PC-9 (cell line): ENCODE measurements at places on chromosomes 3 and 15.

DNA sequence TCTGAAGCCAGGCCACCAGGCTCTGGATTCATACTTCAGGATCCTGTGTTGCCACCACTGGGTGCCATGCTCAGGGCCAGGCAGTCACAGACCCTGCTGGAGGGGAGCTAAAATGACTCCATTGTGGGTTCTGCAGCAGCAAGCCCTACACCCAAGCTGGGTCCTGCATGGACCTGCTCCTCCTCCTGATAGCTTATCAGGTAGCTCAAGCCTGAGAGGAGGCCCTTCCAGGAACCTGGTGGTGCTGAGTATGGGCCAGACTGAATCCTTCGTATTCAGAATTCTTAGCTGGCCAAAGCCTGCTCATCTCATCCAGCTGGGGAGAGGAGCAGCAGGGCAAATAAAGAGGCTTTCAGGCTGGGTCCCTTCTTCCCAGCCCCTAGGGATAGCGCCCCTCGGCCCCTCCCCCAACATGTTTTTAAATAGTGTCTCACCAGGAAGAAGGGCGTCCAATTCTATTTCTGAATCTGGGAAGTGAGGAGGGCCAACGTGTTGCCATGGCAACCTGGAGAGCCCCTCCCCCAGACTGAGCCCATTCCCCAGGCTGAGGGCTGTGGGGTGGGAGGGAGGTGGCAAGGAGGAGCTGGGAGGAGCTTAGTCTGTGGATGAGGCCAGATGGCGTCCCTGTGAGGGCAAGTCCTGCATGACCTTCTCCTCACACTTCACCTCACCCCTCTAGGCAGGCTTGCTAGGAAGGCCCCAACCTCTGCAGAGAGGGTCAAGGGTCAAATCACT, 11.0 kb upstream of the CAMKV start:
- no peak for DNase-seq

GRCh38 chr15:60916032-60916678, 312.9 kb downstream of the RORA start:
- no peak for DNase-seq

- no peak for DNase-seq
These were observed 143.1 kb upstream of the ARRDC4 start for GRCh38 chr15:97817276-97817890.

- no peak for DNase-seq
These were observed 55.4 kb downstream of the EOMES start for GRCh38 chr3:27666708-27667107.

GRCh38 chr3:128170866-128171516, 17.7 kb downstream of the EEFSEC start:
- peak; percentile 69 for DNase-seq

DNA sequence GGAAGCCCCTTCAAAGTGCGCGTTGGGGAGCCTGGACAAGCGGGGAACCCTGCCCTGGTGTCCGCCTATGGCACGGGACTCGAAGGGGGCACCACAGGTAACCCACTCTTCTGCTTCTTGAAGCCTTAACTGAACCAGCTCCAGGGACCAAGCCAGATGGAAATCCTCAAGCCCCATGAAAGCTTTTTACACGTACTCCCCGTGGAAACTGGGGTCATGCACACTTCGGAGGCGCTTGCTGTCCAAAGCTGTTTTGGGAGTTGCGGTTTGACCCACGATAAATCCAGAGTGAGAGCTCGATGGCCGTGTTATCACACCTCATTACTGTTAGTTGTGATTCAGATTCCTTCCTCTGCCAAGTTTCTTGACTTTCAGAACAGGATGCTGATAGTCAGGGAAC, 47.5 kb downstream of the DNASE1L3 start:
- no peak for DNase-seq

DNA sequence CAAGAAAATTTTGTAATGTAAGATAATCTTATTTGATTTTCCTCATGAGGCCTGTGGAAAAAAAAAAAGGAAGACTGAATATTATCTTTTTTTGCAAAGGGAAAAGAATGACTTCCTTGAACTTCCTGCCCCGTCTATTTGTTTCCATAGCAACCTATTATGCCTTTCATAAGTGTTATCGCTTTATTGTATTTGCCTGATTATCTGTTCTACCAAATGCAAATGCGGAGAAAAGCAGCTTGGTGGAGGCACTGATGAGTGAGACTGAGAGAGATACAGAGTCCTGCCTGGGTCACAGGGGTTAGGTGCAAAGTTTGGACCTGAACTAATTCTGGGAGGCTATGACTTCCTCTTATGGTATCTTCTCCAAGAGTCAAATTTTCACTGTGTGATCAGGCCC, 334.0 kb upstream of the KCNMB2 start:
- no peak for DNase-seq

GRCh38 chr15:63191895-63192618, 2.7 kb downstream of the RAB8B start:
- no peak for DNase-seq

- DNase-seq: peak; percentile 49
These were observed 67.2 kb downstream of the EFHB start for GRCh38 chr3:19866751-19867347.
